ENCODE measurements at places on chromosomes 11 and 22. TPM values are rescaled to one million over a fixed set of nuclear protein-coding genes. Genes with fewer than 3 reads are reported as not detected.

DNA sequence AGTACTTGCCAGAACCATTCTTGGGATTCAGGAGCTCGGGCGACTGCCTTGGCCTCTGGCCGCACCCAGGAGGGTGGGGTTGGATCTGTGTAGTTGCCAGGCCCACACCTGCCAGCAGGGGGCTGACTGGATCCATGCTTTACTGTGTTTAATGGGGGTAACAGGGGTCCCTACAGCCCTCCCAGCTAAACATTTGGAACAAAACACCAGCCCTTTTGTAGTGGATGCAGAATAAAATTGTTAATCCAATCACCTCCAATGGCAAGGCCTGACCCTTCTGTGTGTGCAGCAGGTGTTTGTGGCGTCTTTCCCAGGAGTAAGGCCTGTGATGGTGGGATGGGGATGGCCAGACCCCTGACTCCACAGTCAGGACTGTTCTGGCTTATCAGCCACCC lies 22.5 kb downstream of the SUN2 start:
- DNase-seq = peak; percentile 48

- no peak for DNase-seq
These were observed 119.8 kb downstream of the KCNQ1OT1 start for GRCh38 chr11:2580061-2580421.

GRCh38 chr22:38312261-38312800 lies 4.9 kb downstream of the CSNK1E start:
- peak; percentile 42 for DNase-seq

DNA sequence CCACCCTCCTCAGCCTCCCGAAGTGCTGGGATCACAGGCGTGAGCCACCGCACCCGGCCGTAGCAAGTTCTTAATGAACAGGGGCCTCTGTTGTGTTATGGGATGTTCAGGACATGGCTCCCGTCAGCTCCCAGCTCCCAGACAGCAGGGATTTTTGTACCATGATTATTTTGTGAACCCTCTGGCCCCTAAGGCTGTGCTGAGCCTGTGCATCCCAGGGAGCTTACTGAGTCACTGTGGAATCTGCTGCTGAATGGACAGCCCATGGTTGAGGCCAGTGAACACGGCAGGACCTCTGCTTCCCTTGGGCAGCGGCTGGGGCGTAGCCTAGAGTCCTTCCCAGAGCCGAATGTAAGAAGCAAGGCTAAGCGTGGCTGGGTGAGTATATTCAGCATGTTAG lies 245.2 kb downstream of the NTM start:
- DNase-seq = peak; percentile 46

- DNase-seq = no peak
These were observed 15.8 kb upstream of the ZC3H12C start for GRCh38 chr11:110077346-110077745.

DNA sequence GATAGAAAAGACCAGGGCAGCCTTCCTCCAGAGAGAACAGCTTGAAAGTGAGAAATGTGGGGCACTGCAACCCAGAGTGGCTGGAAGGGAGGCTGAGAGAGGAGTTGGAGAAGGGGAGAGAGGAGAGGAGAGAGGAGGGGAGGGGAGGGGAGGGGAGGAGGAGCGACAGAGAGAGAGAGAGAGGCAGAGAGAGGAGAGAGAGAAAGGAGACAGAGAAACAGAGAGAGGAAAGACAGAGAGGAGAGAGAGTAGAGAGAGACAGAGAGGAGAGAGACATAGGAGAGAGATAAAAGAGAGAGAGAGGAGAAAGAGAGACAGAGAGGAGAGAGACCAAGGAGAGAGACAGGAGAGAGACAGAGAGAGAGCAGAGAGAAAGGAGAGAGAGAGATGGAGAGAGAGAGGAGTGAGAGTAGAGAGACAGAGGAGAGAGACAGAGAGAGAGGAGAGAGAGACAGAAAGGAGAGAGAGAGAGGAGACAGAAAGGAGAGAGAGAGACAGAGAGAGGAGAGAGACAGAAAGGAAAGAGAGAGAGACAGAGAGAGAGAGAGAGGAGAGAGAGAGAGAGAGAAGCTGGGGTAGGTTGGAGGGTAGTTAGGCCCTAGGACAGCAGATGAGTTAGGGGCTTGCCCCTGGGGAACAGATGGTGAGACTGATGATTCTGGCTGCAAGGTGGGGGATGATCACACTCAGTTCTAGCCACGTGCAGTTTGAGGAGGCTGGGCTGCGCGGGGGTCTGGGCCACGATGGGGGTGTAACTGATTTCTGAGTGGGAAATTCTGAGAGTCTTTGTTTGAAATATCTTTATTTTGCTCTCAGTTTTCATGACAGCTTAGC lies 8.5 kb upstream of the SCYL1 start:
- DNase-seq = no peak

DNA sequence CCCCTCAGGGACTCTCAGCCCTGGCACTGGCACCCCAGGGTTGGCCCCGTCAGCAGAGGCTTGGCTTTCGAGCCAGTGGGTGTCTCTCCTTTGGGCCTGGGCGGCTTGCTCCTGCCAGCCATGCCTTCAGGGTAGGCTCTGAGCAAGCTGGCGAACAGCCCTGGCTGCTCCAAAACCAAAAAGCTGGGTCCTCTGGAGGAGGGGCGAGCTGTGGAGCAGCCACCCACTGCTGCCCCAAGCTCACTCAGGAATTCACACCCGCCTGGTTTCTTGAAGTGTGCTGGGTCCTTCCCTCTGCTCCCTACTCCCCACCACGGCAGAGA lies 6.2 kb downstream of the YDJC start:
- DNase-seq = no peak

GRCh38 chr22:27801616-27802345 lies at the start of gene MN1:
Gene MN1 (minus strand): TSS chr22:27801756. CDS start chr22:27800543, 1,213 bp downstream.
- peak; percentile 79 for DNase-seq

DNA sequence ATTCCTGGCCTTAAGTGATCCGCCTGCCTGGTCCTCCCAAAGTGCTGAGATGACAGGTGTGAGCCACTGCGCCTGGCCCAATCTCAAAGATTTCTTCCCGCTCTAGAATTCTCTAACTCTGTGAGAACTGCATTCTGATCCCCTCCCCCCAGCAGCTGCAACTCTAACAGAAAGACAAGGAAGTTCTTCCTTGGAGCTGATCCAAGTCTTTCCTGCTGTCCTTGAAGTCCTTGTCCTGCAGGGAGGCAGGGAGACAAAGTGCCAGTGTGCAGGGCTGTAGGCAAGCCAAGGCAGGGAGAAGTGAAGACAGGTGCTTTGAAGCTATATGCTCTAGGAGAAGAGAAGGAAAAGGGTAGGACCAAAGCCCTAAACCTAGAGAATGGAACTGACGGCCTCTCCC lies 9.5 kb upstream of the GGA1 start:
- DNase-seq = no peak

DNA sequence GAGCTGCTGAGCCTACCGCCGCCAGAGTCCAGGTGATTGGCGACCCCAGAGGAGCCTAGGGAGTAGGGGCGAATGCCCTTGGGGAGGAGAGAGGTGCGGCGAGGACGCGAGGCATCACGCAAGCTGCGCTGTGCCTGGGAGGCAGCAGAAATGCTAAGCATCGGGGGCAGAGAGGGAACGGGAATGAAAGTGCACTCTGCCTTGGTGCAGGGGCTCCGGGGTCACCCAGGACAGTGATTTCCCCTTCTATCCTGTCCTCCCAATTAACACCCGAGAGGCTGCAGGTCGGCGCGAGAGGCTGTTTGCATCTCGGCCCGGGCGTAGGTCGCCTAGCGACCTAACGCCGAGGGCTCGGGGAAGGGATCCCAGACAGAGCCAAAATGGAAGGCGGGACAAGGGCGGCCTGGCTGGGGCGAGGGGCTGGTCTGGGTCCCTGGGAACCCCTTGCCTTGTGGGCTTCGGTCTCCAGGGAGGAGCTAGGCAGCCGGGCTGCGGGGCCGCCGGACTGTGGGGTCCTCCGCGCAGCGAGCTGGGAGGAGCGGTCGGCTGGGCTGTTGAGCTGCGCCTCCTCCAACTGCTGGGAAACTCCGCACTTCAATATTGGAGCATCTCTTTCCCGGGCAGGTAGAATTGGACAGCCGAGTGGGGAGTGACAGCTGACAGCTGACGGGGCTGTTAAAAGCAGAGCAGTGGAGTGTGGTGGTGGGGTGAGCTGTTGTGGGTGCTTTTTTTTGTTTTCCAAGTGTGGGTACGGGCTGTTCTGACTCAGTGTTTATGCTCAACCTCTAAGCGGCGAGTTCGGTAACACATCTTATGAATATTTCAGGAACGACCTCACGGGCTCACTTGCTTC lies 657 bp downstream of the ELMOD1 start:
- peak; percentile 70 for DNase-seq

GRCh38 chr22:21022955-21023614 lies 8.1 kb downstream of the P2RX6 start:
- DNase-seq = no peak

DNA sequence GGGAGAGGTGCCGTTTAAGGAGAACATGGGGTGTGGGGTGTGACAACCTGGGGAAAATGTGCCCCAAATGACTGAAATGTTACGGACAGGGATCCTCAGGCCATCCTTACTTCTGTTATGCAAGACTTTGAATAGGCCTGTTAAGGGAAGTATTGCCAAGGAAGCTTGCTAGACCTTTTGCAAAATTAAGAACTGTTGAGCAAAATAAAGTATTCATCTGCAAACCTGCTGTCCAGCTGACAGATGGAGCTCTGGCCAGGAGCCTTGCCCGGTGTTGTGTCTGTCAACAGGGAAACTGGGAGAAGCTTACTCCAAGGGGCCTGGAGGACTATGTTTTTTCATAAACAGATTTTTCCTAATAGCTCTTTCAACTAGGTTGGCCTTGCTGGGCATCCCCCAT lies 48.0 kb downstream of the FAT3 start:
- DNase-seq = no peak

DNA sequence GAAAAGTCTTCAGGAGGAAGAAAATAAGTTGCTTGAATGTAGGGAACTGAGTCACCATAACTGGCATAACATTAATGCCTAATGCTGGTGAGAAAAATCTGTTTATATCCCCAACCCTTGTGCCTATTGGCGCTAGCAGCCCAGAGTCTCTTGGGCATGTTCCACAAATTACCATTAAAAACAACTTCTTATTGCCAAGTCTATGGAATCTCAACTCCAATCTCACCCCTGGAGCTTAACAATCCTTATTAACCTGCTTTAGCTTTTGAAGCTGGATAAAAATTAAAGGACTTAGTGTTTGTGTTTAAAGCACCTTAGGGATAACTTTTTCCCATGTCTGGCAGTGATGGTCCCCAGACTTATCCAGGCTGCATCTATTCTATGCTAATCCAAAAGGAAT lies 143.0 kb downstream of the APIP start:
- no peak for DNase-seq

DNA sequence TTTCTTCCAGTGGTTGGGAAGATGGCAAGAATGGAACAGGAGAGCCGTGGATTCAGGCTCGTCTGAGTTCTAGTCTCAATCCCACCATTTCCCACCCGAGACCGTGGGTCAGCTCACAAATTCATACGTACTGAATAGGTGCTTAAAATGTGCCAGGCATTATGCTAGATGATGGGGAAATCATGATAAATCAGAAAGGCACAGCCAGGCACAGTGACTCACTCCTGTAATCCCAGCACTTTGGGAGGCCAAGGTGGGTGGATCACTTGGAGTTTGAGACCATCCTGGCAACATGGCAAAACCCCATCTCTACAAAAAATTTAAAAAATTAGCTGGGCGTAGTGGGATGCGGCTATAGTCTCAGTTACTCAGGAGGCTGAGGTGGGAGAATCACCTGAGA lies 7.1 kb downstream of the TRIOBP start:
- peak; percentile 54 for DNase-seq

DNA sequence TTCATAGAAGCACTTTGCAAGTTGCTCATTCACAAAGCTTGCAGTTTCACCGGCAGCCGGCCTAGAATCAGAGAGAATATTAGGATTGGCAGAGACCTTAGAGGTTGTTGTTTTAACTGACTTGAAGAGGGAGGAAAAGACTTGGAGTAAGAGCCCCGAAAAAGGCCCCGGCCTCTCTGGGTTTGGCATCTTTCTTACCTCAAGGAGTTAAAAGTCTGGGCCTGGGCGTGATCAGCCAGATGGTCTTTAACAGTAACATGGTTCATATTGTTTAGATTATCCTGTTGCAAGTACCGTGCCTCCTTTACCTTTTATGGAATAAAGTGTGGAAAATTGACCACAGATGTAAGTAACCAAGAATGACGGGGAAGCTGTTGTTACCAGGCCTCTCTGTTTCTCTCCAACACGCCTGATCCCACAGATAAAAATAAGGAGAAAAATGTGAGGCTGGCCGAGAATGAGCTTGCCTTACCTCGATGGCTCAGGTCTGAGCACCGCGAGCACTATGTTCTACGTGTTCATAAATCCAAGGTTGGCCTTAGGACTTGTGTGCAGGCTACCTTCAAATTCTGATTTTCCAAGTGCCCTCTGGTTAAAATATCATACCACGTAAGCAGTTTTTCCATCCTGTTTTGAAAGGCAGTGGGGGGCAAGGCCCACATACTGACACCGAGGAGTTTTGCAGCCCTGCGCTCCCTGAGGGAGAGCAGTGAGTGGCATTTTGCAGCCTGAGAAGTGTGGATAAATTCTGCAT lies 56.4 kb downstream of the PARVA start:
- DNase-seq = peak; percentile 76

- DNase-seq = no peak
These were observed 19.4 kb downstream of the NPAT start for GRCh38 chr11:108203075-108203474.

DNA sequence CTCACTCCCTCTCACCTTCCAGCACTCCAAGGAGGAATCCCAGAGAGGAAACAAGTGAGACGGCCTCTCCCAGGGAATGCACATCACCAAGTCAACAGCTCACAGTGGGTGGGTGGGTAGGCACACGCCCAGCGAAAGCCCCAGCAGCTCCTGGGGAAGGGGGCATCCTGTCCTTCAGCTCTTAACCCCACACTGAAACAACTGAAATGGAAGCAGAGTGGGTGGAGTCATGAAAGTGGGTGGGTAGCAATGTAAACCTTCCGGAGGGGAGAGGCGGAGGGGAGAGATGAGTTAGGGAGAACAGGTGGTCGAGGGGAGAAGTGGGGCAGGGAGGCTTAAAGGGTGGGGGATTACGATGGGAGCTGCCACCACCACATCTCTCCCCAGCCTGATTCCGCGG lies 5.4 kb downstream of the MCHR1 start:
- DNase-seq = no peak

- DNase-seq = peak; percentile 97
These were observed 74.0 kb downstream of the ADAMTS15 start for GRCh38 chr11:130522284-130522961.

GRCh38 chr11:12674936-12675696 lies 895 bp downstream of the TEAD1 start:
- DNase-seq = peak; percentile 70

- DNase-seq = no peak
These were observed 30.7 kb downstream of the ARHGAP1 start for GRCh38 chr11:46669711-46670139.

PTPN5 gene
- total RNA-seq = not detected

TTC28 gene
- 41.9 TPM for total RNA-seq

SMC1B gene
- total RNA-seq = 0.13 TPM

TSGA10IP gene
- not detected for total RNA-seq

XKR3 gene
- total RNA-seq = not detected

OR52N1 gene
- total RNA-seq = not detected

GNB1L gene
- total RNA-seq = 22.5 TPM

CNGA4 gene
- total RNA-seq = not detected

SHANK3 gene
- 0.51 TPM for total RNA-seq

VEGFB gene
- 27.8 TPM for total RNA-seq

ANGPTL5 gene
- not detected for total RNA-seq

GNAZ gene
- 0.25 TPM for total RNA-seq

OMP gene
- not detected for total RNA-seq

TRIM6 gene
- total RNA-seq = 3.6 TPM

MIOX gene
- not detected for total RNA-seq

CCND1 gene
- 695 TPM for total RNA-seq

CEP164 gene
- 48.2 TPM for total RNA-seq

APOA5 gene
- not detected for total RNA-seq
